ENCODE measurements at places on chromosomes 7 and 10.
A peak's percentile ranks its signal among the peaks of the same experiment; 100 is the strongest.

DNA sequence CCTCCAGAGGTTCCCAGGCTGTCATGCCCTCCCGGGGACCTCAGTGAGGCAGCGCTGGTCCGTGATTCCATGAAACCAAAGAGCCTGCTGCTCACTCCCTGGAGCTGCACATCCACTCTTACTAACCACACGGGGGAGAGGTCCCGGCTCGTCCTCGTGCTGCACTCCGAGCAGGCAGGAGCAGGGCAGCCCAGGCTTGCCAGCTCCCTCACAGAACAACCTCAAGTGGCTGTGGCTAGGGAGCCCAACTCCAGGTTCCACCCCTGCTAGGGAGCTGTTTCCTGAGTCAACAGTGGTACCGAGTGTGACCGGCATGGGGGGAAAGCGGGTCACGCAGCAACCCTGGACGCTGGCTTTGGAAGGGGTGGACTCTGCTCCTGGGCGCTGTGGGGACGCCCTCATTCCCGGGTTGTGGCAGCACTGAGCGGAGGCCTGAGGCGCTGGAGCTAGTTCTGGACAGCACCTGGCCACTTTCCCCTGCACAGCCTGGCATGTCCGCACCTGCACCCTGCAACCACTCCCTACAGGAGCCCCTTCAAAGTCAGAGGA, 27.9 kb upstream of the PPP2R2D start:
- DNase-seq = no peak

DNA sequence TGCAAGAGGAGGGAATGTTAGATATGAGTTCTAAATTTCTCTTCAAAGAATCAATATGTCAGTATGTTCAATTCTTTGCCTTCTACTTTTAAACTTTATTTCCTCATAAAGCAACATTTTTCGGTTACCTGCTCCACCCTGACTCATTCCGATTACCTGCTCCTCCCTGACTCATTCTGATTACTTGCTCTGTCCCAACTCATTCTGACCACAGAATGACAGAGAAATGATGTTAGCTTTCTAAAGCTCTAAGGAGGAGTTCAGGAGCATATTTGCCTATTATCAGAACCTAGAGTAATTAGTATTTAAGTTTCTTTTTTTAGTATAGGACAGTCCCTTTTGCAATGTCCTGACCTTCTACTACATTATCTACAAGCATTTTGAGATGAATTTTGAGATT, 24.5 kb upstream of the PPP1R9A start:
- no peak for DNase-seq

DNA sequence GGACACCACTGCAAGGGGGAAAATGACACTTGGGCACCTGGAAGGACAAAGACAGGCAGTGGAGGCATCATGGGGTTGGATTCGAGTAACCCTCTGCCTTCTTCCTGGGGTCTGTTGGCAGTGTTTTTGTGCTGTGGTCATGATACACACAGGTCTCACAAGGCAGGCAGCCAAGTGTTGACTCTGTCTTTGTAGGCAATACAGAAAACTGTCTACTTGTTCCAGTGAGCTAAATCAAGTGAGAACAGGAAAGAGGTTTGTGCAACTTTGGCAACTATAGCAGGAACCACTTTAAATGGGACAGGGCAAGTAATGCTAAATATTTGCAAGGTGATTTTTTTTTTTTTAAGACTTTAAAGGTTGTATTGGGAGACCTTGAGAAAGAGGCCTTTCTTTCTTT, 578.6 kb upstream of the GALNT17 start:
- no peak for DNase-seq

GRCh38 chr10:33661580-33662336, 327.3 kb upstream of the NRP1 start:
- no peak for DNase-seq

GRCh38 chr10:28331841-28332240, 29.0 kb upstream of the MPP7 start:
- DNase-seq = no peak

DNA sequence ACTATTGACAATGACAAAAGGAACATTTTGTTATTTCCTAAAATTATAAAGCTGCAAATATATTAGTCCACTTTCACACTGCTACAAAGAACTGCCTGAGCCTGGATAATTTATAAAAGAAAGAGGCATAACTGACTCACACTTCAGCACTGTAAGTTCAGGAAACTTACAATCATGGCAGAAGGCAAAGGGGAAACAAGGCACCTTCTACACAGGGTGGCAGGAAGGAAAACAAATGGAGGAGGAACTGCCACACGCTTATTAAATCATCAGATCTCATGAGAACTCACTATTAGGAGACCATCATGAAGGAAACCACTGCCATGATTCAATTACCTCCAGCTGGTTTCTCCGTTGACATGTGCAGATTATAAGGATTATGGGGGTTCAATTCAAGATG, 203.1 kb downstream of the TPK1 start:
- DNase-seq = no peak

GRCh38 chr7:108232076-108232475, 101.9 kb upstream of the LAMB4 start:
- no peak for DNase-seq

DNA sequence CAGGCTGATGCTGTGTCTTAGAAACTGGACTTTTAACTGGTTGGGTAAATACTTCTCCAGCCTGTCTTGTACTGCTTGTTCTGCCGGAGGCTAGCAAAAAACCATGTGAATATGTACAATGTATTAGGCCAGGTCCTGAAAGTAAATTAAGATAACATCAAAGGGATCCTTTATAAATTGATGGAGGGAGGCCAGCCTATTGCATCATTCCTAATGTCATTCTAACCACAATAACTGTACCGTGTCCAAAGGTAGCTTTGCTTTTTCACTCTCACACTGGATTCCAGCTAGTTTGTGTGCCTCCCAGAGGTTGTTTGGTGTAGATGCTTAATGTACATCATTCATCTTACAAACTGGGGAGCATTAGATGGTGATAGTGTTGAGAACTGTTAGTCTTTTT, 91.2 kb upstream of the SEM1 start:
- no peak for DNase-seq

- no peak for DNase-seq
Observed at GRCh38 chr10:59047957-59048618, 128.4 kb upstream of the PHYHIPL start.

GRCh38 chr7:25994433-25994994, 157.5 kb upstream of the NFE2L3 start:
- no peak for DNase-seq

GRCh38 chr10:1543596-1543995, 193.7 kb downstream of the ADARB2 start:
- DNase-seq = no peak

GRCh38 chr7:109003742-109004141, 434.1 kb downstream of the DNAJB9 start:
- DNase-seq = no peak

- DNase-seq = no peak
Observed at GRCh38 chr10:30238836-30239235, 110.2 kb downstream of the MTPAP start.

- no peak for DNase-seq
Observed at GRCh38 chr7:111333010-111333409, 229.3 kb downstream of the IMMP2L start.

DNA sequence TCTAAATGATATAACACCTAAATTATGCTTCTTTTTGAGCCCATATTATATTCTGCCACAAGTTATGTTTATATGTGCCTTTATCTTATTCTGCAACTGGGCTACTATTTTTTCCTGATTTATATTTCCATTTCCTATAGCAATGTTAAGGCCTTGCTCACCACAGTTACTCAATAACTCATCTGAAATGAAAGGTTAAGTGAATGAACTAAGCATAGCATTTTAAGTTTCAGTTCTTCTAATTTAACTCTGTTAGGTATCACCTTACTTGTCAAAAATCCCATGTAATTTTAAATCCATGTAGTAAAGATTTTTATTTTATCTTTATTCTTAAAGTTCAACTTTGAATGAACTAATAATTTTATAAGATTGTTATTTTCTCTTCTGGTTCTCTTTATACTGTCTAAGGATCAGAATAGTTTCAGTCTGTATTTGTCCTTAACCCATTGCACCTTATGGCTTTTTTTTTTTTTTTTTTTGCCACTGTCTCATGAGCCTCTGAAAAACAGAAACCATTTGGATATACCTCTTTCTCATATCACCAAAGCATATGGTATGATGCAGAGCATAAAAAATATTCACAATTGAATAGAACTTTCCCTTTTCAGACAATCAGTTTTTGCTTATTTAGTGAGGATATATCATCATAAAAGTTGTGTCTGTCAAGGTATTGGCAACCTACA, 301.8 kb upstream of the ZWINT start:
- no peak for DNase-seq

DNA sequence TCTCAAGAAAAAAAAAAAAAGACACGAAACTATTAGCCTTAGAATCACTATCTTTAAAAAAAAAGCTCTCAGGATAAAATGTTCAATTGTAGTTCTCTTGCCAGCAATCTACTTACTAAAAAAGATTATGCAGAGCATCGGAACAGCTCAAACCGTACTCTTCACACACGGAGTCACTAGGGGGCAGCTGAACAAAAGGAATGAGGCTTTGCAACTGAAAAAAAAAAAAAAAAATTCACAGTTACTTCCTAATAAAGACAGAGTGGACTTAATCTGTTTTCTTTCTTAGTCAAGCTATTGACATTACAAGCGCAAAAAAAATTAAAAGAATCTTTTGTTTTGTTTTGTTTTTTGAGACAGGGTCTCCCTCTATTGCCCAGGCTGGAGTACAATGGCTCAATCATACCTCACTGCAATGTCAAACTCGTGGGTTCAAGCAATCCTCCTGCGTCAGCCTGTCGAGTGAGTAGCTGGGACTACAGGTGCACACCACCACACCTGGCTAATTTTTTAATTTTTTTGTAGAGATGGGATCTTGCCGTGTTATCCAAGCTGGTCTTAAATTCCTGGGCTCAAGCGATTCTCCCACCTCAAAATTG, 11.5 kb downstream of the PMS2 start:
- peak; percentile 52 for DNase-seq

GRCh38 chr7:38198366-38198765, 20.3 kb downstream of the STARD3NL start:
- DNase-seq = no peak

DNA sequence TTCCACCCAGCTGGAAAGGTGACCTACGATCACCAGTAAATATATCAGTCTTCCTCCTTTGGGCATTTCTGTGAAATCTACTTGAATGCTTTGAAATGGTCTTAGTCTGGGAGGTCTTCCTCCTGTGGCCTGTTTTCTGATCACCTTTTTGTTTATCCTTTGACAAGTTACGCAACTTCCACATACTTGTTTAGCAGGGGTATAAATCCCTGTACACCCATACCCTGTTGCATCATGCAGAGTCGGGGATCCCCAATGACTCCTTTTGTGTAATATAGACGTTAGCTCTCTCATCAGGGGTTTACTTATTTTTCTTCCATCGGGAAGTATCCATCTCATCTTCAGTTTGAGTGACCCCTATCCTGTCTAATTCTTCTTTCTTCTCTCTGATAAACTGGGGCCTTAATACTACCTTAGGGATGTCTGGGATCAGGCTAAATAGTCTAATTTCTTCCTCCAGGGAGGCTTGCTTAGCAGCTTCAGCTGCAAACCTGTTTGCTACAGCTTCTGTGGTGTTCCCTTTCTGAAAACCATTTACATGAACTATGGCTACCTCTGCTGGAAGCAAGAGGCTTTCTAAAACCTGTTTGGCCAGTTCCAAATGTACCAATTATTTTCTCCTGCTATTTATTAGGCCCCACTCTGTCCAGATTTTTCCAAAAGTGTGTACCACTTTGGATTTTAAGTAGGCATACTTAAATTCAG, 25.8 kb downstream of the MAPK8 start:
- no peak for DNase-seq

DNA sequence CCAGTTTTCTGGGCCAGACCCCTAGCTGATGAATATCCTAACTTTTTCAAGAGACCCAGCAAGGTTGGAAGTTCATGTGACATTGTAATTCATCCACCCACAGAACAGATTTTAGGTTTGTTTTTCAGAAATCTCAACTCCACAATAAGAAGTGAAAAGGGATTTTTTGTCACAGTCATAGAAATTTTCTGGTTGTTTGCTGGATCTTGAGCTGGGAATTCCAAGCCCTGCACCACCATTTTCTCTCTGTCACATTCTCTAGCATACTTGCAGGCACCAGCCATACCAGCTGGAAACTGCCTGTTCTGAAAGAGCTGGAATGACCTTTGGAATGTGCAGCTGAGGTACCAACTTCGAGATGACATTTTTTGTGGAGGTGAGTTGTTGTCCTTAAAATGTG, 8.5 kb downstream of the TAS2R60 start:
- no peak for DNase-seq

GRCh38 chr10:110007161-110007700, 553 bp upstream of the ADD3 start:
- no peak for DNase-seq

GRCh38 chr7:101169838-101170551, 4.6 kb upstream of the VGF start:
- DNase-seq = peak; percentile 70

- peak; percentile 79 for DNase-seq
Observed at GRCh38 chr10:61750943-61751471, 88.3 kb downstream of the CABCOCO1 start.

GRCh38 chr10:5089865-5090264, 4.3 kb upstream of the AKR1C3 start:
- DNase-seq = no peak

GRCh38 chr10:22253580-22253882, 35.7 kb upstream of the EBLN1 start:
- peak; percentile 45 for DNase-seq

DNA sequence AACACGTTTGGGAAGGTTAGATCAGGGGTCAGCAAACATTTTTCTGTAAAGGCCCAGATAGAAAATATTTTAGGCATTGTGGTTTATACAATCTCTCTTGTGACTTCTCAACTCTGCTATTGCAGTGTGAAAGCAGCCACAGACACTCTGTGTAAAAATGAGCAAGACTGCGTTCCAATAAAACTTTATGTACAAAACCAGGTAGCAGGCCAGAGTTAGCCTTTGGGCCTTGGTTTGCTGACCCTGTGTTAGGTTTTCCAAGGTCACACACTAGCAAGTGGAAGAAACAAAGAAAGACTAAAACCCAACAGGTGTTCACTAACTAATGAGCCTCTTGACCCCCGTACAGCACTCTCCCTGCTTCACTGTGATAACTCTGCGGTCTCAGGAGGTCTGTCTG, 14.9 kb upstream of the PAXIP1 start:
- no peak for DNase-seq

GRCh38 chr10:69842020-69842419, 40.3 kb downstream of the COL13A1 start:
- DNase-seq = no peak

All from CD8-positive, alpha-beta T cell (primary cell).